ENCODE measurements at places on chromosomes 12 and 14. TPM values are rescaled to one million over a fixed set of nuclear protein-coding genes. Genes with fewer than 3 reads are reported as not detected.

MYH7 gene
- not detected for polyA plus RNA-seq

- no peak for DNase-seq
Observed at GRCh38 chr14:97625477-97625876, 828.3 kb downstream of the VRK1 start.

PHLDA1 gene
- polyA plus RNA-seq: 0.92 TPM

GRCh38 chr14:79325071-79325470 lies 886.2 kb downstream of the DIO2 start:
- DNase-seq: no peak

GRCh38 chr12:62697893-62698292 lies 231.3 kb downstream of the MON2 start:
- no peak for DNase-seq

NOVA1 gene
- polyA plus RNA-seq: not detected

GRCh38 chr12:18502422-18502968 lies 235.3 kb downstream of the PLCZ1 start:
- no peak for DNase-seq

GRCh38 chr12:77102691-77103090 lies 37.3 kb upstream of the E2F7 start:
- no peak for DNase-seq

- DNase-seq: no peak
Observed at GRCh38 chr12:53603196-53603595, 23.0 kb downstream of the ATF7 start.

DNA sequence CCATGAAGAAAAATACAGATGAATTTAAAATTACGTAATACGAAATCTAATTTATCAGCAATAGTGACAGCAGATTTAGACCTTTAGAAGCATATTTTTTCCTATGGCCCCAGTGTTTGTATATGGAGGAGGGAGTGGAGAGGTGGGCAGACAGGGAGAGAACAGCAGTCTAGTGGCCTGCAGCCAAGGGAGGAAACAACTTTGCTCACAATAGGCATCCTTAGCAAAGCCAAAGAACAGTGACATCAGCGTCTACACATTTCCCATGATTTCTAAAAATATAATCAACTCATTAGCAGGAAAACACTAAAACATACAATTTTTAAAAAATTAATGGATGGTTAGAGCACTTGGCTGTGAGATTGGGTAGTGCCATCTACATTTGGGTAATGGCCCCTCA lies 622.6 kb upstream of the ATP2B1 start:
- no peak for DNase-seq

ASCL4 gene
- not detected for polyA plus RNA-seq

SIX6 gene
- not detected for polyA plus RNA-seq

DNA sequence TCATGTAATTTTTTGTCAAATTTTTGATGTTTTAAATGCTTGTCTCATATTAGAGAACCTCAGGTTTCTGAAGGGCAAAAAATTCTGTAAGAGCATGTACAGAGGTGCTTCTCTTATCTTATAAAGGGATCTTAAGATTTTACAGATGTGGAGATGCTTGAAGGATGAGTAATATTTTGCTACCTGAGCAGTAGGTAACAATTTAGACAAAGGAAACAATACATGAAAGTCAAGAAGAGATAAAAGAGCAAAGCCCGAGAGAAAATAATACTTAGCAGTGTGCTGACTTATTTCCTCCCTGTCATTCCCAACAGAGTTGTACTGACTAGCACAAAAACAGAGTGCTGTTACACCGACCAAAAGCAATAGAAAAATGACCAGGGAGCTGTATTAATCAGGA lies 98.1 kb upstream of the PTPRR start:
- no peak for DNase-seq

IGFBP6 gene
- polyA plus RNA-seq: 0.69 TPM

- DNase-seq: no peak
Observed at GRCh38 chr14:59123975-59124374, 64.5 kb upstream of the DAAM1 start.

- DNase-seq: no peak
Observed at GRCh38 chr12:94875525-94875924, 128.0 kb downstream of the NDUFA12 start.

DNA sequence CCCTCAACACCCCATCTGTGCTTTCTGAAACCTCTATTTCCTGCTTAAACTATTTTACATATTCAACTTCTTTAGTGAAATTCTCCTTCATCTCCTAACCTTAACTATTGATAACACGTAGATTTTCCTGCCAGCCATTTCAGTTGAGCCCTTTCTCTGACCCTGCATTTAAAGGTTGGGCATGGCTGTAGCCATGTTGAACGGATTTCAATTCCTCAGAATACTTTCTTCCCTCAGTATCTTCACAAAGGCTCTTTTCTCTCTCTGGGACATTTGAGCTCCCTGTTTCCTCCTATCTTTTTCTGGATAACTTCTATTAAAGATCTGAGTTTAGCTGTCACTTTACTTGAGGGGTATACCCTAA lies 1.2 kb downstream of the PPHLN1 start:
- no peak for DNase-seq

DNA sequence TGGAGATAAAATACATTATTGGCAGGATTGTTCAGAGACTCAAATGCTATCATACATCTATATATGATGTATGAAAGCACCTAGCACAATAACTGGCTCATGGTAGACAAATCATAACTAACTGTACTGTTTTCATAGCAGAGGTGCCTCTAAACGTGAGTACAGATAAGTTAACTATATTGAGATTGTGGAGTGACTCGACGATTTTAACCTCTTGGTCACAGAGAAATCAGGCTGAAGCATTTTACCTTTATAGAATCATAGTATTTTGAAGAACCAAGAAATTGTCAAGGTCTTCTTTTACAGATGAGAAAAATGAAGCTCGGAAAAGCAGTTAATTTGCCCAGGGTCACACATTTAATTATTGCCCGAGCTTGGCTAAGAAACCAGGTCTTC lies 666 bp upstream of the DERA start:
- no peak for DNase-seq

GRCh38 chr14:33799705-33800570 lies 150.9 kb downstream of the EGLN3 start:
- DNase-seq: no peak

Measured in immature natural killer cell (primary cell).